ENCODE measurements at places on chromosomes 11 and 22.
A peak's percentile ranks its signal among the peaks of the same experiment; 100 is the strongest.

- no peak for DNase-seq
Observed at GRCh38 chr11:102012946-102013345, 34.3 kb upstream of the CFAP300 start.

GRCh38 chr11:101254037-101254436 lies 124.4 kb upstream of the PGR start:
- DNase-seq = no peak

GRCh38 chr22:50190182-50190940 lies 4.6 kb downstream of the TRABD start:
- DNase-seq = peak; percentile 62

DNA sequence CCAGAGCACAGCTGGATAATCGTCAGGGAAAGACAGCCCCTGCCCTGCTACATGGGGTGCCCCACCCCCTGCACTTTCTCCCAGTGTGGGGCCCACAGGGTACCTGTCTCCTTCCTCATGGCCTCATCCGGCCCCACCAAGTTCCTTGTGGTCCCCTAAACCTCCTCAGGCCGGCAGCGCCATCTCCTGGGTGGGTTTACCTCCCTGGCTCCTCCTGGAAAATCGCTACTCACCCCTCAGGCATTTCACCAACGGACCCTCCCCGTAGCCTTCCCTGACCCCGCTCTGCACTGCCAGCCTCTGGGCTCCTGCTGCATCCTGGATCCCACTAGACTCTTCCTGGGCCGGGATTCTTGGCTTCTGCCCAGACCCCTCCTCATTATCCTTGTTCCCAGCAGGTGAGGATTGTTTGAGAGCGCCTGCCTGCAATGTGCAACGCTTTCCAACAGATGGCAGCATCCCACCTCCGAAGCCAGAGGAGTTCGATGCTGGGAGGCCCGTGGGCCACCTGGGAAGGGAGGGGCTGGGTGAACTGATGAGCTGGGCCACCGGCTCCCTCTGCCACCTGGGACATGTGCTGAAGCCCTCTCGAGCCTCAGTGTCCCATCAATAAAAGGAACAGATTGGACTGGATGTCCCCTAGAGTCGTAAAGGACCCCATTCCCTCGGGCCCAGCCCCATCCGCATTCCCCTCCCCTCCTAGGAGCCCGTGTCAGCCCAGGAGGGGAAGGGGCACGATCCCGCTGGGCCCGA lies 44.2 kb upstream of the TTLL12 start:
- DNase-seq = no peak

DNA sequence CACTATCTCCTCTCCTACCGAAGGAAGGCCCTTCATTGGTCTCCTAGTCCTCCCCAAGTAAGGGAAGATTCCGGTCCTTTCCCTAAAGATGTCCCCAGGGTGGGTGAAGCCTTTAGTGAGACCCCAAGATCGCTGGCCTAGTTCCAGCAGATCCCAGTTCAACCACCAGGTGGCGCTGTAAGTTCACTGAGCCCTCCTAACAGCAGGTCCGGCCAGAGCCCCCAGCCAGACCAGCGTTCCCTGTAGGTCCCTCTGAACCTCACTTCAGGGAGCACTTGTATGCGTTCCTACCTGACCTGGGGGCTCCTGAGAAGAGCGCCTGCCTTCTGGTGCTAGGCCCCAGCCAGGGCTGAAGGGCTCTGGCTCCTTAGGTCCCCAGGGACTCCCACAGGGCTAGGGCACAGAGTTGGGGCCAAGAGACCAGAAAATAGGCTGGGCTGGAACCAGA lies 38.1 kb downstream of the LMO1 start:
- peak; percentile 28 for DNase-seq

DNA sequence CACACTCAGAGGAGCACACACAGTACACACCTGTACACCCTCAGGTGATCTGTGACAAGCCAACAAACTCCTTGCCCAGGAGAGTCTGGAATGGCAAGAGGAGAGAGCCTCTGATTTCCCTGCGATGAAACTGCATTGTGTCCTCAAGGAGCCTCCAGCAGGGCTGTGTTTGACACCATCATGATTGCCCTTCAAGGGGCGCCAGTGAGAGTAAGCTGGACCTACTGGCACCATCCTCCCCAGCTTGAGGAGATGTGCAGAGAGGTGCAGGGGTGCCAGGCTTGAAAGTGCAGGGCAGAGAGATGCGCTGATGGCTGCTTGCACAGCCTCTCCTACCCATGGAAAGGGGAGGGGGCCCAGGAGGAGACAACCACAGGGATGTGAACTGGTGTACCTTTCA lies 188.8 kb upstream of the CADM1 start:
- DNase-seq = no peak
